ENCODE measurements at places on chromosomes 3 and 15. TPM values are rescaled to one million over a fixed set of nuclear protein-coding genes. Genes with fewer than 3 reads are reported as not detected.
A peak's percentile ranks its signal among the peaks of the same experiment; 100 is the strongest.

GRCh38 chr3:40309925-40310695 is 603 bp downstream of the EIF1B start:
- DNase-seq: peak; percentile 59
- H3K27ac ChIP-seq: peak overlapping the region; percentile 96
- H3K4me3 ChIP-seq: peak overlapping the region; percentile 98
- no peaks in the 10 kb centered on the region for H3K27me3 ChIP-seq
- no peaks in the 10 kb centered on the region for H3K36me3 ChIP-seq

CP gene
- total RNA-seq: 5.6 TPM

DNA sequence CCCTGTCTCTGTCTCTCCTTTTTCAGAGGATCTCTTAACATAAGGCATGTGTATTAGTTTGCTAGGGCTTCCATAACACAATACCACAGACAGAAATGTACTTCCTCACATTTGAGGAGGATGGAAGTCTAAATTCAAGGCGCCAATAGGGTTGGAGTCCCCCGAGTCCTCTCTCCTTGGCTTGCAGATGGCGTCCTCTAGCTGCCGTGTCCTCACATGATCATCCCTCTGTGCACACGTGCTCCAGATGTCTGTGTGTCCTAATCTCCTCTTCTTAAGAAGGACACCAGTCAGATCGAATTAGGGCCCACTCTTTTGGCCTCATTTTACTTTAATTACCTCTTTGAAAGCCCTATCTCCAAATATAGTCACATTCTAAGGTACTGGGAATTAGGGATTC is 23.0 kb upstream of the BFSP2 start:
- H3K4me1 ChIP-seq: no peaks in the 10 kb centered on the region
- no peak for DNase-seq
- no peaks in the 10 kb centered on the region for H3K36me3 ChIP-seq

GRCh38 chr3:50192689-50193141 is 1.3 kb downstream of the GNAT1 start:
- no peak overlapping the region for H3K4me3 ChIP-seq
- H3K27ac ChIP-seq: no peak overlapping the region
- peak; percentile 78 for DNase-seq
- peaks cover 17% of the 10 kb centered on the region for H3K27me3 ChIP-seq

DNA sequence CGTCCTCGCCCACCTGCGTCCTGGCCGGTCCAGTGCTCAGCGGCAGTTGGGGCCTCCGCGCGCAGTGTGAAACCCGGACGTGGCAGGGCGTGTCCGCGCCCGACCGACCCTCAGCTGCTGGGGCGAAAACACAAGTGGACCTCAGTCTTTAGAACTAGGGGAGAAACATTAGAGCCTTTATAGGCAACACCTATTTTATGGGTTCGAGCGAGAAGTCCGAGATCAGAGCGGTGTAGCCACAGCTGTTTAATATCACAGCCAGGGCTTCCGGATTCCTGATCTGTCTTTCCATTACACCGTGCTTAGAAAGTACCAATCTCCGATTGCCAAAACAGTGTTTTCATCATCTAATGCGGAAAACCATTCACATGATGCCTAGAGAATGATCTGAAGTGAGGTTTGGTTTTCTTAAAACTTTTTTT is 506 bp downstream of the RAD51 start:
- no peaks in the 10 kb centered on the region for H3K27me3 ChIP-seq
- DNase-seq: peak; percentile 40
- H3K4me1 ChIP-seq: peaks cover 5% of the 10 kb centered on the region

DNA sequence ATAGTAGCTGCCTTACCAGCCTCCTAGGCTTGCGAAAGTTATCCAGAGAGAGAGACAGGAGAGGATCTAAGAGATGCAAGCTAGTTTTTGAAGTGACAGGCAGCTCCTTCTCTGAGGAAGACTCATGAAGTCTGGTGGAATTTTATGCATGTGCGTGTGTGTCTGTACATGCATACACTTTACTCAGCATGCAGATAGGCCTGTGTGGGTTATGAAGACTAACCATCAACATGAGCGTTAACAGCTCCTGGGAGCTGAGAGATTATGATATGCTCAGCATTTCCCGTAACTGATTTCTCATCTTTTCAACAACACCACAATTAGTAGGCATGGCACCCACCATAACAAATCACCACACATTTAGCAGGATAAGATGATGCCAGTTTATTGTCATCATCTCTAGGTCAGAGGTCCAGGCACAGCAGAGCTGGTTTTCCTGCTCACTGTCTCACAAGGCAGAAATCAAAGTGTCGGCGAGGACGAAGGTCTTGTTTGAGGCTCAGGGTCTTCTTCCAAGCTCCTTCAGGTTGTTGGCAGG is 239.5 kb downstream of the CACNA2D3 start:
- H3K27ac ChIP-seq: no peak overlapping the region
- H3K4me1 ChIP-seq: no peaks in the 10 kb centered on the region
- no peak overlapping the region for H3K4me3 ChIP-seq
- H3K36me3 ChIP-seq: no peaks in the 10 kb centered on the region

IQCB1 gene
- 12.5 TPM for total RNA-seq

DNA sequence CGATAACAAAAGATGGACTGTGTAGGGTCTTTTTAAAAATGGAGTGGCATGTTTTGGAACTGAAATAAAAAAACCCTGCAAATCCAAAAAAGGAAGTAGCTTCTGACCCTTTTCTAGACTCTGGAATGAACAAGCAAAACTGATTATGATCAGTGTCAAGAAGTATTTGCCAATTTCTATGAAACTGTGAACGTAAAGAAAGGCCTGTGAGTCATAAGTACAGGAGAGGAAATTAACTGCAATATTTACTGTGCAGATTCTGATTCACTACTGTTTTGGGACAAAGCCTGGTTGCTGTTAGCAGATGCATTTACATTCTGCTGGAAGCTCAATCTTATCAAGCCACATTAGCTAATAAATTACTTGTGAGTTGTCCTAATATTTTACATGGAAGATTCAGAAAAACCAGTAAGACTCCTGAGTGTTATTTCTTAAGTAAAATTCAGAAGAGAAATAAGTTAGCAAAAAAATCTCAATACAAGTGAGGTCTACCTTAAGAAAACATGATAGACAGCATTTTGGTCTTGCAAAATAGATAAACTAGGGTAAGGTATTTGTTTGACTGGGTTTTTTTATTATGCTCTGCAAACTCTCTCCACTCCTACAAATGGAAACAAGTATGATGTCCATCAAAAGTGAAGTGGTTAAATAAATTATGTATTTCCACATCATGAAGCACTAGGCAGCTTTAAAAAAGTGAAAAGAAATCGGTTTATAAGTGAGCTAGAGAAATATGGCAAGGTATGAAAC is 90.2 kb upstream of the LMOD3 start:
- H3K4me1 ChIP-seq: no peaks in the 10 kb centered on the region
- H3K27me3 ChIP-seq: no peaks in the 10 kb centered on the region
- H3K36me3 ChIP-seq: no peaks in the 10 kb centered on the region
- no peak for DNase-seq
- H3K4me3 ChIP-seq: no peak overlapping the region

DNA sequence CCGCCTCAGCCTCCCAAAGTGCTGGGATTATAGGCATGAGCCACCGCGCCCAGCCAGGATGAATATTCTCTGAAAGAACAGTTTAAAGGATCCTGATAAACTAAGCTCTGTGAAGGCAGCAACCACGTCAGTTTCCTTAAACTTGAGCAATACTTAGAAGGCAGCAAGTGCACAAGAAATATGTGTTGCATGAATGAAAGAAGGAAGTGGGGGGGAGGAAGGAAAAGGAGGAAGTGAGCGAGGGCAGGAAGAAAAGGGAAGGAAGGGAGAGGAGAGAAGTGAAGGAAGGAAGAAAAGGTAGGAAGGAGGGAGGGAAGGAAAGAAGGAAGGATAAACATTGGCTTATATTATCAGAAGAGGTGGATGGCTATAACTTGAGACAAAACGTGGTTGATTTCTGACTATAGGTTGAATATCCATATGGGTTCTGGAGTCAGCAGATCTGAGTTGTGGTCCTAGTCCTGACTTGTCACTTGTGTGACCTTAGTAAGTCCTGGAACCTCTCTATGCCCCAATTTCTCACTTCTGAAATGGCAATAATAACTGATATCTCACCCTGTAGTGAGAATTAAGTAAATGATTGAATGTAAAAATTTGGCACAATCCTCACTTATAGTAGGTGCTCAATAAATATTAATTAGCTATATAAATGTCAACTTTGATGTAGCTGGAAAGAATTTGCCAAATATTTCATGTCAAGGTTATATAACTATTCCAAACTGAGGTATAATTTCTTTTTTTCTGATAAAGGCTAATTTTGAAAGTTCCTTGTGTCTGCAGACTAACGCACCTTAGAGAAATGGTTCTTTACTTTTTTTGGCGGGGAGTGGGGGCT is 12.0 kb upstream of the SEMA4B start:
- H3K36me3 ChIP-seq: no peaks in the 10 kb centered on the region
- no peaks in the 10 kb centered on the region for H3K27me3 ChIP-seq
- DNase-seq: no peak
- peaks cover 34% of the 10 kb centered on the region for H3K4me1 ChIP-seq
- peak overlapping the region; percentile 85 for H3K27ac ChIP-seq
- H3K4me3 ChIP-seq: no peak overlapping the region

DNA sequence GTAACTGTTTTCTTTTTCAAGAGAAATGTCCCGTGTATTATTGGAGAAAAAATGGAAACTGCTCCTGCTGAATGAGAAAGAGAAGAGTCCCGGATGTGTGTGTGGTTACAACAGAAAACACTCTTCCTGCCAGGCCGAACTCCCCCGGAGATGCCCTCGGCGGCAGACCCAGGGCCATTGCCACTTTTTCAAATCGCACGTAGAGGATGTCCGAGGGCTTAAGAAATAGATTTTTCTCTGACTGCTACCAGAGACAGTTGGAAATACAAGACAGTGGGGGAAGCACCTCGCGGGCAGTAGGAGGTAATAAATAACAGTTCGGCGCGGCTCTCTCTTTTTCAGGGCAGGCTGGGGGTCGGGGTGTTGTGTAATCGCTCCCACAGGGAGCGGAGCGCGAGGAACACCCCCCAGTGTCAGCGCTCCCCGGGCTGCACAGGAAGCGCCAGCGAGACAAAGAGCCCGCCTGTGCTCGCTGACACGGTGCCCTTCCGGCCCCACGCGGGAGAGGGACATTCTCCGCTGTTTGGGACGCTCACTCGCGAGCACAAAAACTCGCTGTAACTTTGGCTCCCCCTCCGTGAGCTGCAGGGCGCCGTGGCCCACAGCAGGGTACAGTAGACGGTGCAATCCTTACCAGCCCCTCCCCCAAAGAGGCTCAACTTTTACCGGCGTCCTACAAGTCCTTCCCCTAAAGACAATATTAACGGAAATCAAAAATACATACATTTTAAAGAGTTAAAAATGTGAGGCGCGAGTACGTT is 1.1 kb downstream of the VGLL4 start:
- H3K4me3 ChIP-seq: peak overlapping the region; percentile 57
- DNase-seq: peak; percentile 71
- H3K27ac ChIP-seq: peak overlapping the region; percentile 93
- H3K27me3 ChIP-seq: no peaks in the 10 kb centered on the region
- H3K36me3 ChIP-seq: no peaks in the 10 kb centered on the region

GRCh38 chr3:172580680-172581401 is 57.6 kb upstream of the TNFSF10 start:
- DNase-seq: no peak
- no peaks in the 10 kb centered on the region for H3K36me3 ChIP-seq
- H3K4me3 ChIP-seq: no peak overlapping the region
- no peaks in the 10 kb centered on the region for H3K27me3 ChIP-seq
- H3K27ac ChIP-seq: peak overlapping the region; percentile 42

GRCh38 chr15:72813345-72814004 is 29.9 kb upstream of the ADPGK start:
- DNase-seq: no peak
- no peak overlapping the region for H3K27ac ChIP-seq
- no peaks in the 10 kb centered on the region for H3K4me1 ChIP-seq
- H3K36me3 ChIP-seq: no peaks in the 10 kb centered on the region
